ENCODE measurements at places on chromosomes 2 and 18.

DNA sequence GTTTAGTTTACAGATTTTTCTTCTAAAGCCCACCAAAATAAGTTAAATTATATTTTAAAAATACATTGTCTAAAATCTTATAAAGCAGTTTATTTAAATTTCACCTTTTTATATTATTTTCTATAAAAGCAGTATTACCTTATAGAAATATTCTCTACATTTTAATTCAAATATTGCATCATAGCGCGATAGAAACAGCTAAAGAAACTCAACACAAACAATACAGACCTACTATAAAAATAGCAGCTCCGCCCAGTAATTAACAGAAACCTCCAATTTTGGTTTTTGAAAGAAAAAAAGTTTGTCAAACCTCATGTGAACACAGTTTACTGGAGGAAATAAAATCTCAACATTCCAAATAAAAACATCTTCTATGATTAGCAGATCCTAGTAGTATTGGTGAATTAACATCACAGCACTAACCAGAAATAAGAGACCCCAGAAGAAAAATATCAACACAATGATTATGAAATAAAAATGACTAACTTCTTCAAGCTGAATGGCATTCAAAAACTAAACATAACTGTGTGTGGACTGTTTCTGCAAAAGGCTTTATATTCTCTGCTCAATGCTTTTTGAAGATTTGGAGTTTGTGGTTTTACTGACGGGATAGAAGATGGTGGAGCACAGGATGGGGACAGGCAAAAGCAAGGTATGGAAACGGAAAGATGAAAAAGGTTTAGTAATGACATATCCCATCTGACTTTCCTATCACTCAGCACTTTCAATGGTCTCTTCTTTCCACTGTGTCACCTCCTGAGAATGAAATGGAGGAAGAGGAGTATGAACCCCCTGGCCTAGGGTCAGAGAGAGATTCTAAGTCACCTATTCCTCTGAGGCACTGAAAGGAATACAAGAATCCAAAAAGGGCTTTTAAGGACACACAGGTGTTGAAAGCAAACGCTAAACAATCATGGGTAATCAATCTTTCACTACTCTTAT, 17.5 kb downstream of the MAP4K3 start:
- H3K4me1 ChIP-seq, result peaks cover 5% of the 10 kb centered on the region
- H3K27me3 ChIP-seq, result no peaks in the 10 kb centered on the region
- H3K4me3 ChIP-seq, result no peak overlapping the region
- no peak for DNase-seq
- H3K27ac ChIP-seq, result no peak overlapping the region

DNA sequence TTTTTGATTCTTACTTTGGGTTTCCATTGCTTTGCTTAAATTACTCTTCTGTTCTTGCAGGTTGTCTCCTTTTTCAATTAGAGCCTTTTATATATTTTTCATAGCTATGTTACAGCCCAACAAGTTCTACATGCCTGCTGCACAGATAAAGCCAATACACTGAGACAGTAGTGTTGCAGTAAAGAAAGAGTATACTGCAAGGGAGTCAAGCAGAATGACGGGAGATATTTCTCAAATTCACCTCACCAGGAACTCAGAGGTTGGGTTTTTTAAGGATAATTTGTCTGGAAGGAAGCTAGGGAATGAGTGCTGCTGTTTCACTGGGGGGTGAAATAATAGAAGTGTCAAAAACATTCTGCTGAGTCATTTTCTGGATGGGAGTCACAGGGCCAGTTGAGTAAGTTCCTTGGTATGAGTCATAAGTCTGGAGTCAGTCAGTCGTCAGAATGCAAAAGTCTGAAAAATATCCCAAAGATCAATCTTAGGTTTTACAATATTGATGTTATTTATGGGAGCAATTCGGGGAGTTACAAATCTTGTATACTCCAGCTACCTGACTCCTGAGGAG, 193.0 kb upstream of the RGPD4 start:
- H3K27me3 ChIP-seq, result no peaks in the 10 kb centered on the region
- no peak overlapping the region for H3K4me3 ChIP-seq
- no peak overlapping the region for H3K27ac ChIP-seq

- no peak overlapping the region for H3K4me3 ChIP-seq
- no peak overlapping the region for H3K27ac ChIP-seq
- H3K36me3 ChIP-seq, result no peaks in the 10 kb centered on the region
- H3K27me3 ChIP-seq, result no peaks in the 10 kb centered on the region
- no peaks in the 10 kb centered on the region for H3K4me1 ChIP-seq
- DNase-seq, result no peak
Observed at GRCh38 chr18:65706646-65707045, 44.2 kb upstream of the CDH7 start.

DNA sequence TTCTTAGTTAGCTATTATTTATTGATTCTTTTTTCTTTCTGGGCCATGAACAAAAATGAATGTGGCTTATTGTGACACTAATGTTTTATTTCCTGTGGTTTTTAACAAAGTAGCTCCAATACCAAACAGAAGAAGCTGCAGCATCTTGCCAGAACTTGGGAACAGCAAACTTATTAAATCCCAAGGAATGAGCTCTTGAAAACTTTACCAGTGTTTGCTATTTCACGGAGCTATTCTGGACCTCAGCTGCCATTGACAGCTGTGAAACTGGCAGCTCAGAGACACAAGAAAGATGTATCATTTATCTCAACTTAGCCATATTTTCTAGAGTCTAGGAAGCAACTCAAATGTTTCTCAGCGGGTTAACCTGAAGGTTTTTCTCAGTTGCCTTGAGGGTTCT, 91.0 kb upstream of the NEUROD1 start:
- H3K36me3 ChIP-seq, result no peaks in the 10 kb centered on the region
- H3K4me1 ChIP-seq, result no peaks in the 10 kb centered on the region
- no peak overlapping the region for H3K4me3 ChIP-seq
- no peak for DNase-seq
- no peaks in the 10 kb centered on the region for H3K27me3 ChIP-seq
- H3K27ac ChIP-seq, result no peak overlapping the region

DNA sequence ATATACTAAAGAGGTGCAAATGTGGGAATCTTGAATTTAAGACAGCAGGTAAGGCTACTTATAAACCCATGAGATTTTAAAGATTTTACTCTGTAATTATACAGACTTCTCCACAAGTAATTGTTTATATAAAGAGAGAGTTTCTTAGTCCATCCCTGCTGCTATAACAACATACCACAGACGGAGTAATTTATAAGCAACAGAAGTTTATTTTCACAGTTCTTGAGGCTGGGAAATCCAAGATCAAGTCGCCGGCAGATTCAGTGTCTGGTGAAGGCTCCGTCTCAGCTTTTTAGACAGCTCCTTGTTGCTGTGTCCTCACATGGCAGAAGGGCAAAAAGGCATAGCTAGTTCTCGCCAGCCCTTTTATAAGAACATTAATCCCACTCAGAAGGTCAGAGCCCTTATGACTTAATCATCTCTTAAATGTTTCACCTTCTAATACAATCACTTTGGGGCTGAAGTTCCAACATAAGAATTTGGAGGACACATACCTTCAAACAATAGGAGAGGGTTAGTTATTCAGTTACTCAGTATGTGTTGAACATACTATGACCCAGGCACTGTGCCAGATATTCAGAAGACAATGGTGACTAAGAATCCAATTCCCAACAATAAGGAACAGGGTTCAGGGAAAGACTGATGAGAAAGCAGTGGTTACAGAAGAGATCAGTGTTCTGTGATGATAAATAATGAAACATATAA, 466.0 kb downstream of the RIT2 start:
- no peak overlapping the region for H3K27ac ChIP-seq
- no peaks in the 10 kb centered on the region for H3K27me3 ChIP-seq
- H3K4me1 ChIP-seq, result no peaks in the 10 kb centered on the region
- DNase-seq, result no peak
- H3K4me3 ChIP-seq, result no peak overlapping the region

DNA sequence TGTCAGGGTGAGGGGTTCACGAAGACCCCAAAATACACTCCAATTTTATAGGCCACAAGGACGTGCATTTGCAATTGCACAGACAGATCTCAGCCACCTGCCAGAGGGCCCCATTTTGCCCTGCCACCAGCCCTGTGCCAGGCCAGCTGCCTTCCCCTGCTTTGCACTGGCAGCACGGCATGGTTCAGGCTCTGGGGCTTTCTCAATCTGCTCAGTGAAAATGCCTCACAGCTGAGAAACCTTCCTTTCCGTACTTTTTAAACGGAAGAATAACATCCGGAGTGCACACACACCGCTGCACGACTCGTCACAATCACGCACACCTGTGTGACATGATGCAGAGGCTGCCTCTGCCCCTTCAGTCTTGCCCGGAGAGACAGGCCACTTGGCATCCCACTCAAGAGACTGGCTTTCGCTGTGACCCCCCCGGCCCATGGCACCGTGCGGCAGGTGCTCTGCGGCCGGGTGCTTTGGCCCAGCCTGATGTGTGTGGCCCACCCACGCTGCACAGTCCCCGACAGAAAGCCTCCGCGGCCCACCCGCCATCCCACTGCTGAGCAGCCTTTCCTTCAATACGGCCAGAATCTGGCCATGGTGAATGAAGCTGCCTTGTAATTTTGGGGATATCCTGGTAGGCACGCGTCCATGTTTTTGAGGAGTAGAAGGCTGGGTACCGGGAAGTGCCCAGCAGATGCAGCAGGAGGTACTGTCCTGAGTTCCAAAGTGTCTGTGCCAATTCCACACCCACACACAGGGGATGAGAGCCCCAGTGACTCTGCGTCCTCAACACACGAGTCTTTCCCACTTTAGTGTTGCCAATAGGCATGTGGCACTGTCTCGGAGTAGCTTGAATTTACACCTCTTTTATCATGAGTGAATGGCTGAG, 88.8 kb downstream of the USP40 start:
- H3K27ac ChIP-seq, result no peak overlapping the region
- H3K36me3 ChIP-seq, result peaks cover 76% of the 10 kb centered on the region
- peaks cover 3% of the 10 kb centered on the region for H3K4me1 ChIP-seq
- no peak for DNase-seq
- no peak overlapping the region for H3K4me3 ChIP-seq

DNA sequence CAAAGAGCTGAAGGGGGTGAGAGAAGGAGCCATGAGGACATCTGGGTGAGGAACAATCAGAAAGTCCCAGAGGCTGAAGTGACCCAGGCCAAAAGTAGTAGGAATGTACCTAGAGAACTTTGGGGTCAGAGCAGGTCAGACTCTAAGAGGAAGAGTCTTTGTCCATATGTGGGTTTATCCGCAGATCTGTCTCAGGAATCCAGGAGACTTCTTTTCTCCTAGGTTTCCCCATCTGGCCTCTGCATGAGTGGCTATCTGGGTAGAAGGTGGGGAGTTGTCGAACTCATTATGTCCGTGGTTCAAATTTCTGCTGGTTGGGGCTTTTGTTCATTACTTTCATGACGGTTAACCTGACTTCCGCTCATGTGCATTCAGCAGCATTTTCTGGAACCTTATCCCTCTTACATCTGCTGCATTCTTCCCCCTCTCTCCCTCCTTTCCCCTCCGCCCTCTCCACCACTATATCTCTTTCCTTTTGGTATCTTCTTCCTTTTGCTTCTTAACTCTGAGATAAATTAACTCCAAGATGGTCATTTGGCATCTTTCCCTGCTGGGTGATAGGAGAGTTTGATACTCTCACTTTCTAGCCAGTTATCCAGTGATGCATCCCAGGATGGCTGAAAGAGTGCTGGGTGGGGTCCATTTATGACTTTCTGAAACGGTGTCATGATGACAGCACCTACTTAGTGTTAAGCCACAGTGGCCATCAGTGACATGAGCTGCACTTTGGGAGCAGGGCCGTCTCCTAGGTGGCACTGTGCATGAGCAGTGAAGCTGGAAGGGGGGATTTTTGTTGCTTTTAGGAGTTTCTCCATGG, 2.1 kb downstream of the LIPG start:
- H3K36me3 ChIP-seq, result peaks cover 35% of the 10 kb centered on the region
- peak overlapping the region; percentile 82 for H3K4me3 ChIP-seq
- no peak for DNase-seq
- no peak overlapping the region for H3K27ac ChIP-seq

DNA sequence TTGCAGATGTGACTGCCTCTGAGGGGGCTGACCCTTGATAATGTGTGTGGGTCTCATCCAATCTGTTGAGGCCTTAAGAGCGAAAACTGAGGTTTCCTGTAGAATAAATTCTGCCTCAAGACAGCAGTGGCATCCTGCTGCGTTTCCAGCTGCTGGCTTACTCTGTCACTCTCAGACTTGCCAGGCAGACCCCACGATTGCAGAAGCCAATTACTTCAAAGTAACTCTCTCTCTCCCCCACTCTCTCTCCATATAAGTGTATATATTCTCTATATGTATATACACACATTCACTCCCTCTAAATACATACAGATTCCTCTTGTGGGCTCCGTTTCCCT, 152.5 kb upstream of the ALKAL2 start:
- H3K27ac ChIP-seq, result no peak overlapping the region
- H3K4me1 ChIP-seq, result no peaks in the 10 kb centered on the region
- no peaks in the 10 kb centered on the region for H3K36me3 ChIP-seq
- no peak for DNase-seq

GRCh38 chr2:184581391-184581790, 16.9 kb upstream of the ZNF804A start:
- DNase-seq, result no peak
- H3K27me3 ChIP-seq, result no peaks in the 10 kb centered on the region
- H3K4me3 ChIP-seq, result no peak overlapping the region
- H3K36me3 ChIP-seq, result no peaks in the 10 kb centered on the region
- no peaks in the 10 kb centered on the region for H3K4me1 ChIP-seq
- no peak overlapping the region for H3K27ac ChIP-seq

- no peak overlapping the region for H3K4me3 ChIP-seq
- H3K36me3 ChIP-seq, result no peaks in the 10 kb centered on the region
- no peaks in the 10 kb centered on the region for H3K27me3 ChIP-seq
Observed at GRCh38 chr2:233416706-233417105, 62.4 kb downstream of the DGKD start.

DNA sequence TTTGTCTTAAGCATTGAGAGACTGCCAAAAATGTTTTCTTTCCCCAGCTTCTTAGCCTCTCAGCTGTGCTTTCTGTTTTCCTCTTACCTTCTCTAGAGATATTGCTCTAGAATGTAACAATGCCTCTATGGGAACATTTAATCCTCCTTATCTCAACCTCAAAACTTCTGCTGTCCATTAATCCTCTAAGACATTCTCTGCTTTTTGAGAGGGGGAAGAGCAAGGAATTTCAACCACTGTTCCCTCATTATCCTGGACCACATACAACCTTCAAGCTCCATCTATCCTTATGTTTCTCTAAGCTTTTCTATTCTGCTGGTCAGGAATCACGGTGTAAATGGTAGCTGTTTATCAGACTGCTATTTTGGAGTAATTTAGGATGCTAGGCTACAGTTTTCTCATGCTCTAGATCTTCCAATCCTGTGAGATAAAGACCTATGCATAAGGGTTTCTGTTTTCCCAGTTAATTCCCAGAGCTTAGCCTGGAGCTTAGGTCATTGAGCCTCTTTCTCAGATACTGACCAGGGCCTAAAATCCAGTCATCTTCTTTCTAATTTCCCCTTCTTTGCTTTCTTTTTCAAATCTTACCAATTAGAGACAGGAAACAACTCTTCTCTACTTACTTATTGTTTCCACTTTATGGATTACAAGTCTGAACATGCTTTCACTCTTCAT, 282.0 kb downstream of the CALCRL start:
- no peaks in the 10 kb centered on the region for H3K36me3 ChIP-seq
- H3K4me3 ChIP-seq, result no peak overlapping the region
- DNase-seq, result no peak
- H3K27ac ChIP-seq, result no peak overlapping the region
- H3K27me3 ChIP-seq, result no peaks in the 10 kb centered on the region

- no peaks in the 10 kb centered on the region for H3K27me3 ChIP-seq
- peak; percentile 77 for DNase-seq
- H3K36me3 ChIP-seq, result no peaks in the 10 kb centered on the region
- H3K4me3 ChIP-seq, result no peak overlapping the region
- H3K27ac ChIP-seq, result peak overlapping the region; percentile 53
Observed at GRCh38 chr2:237726401-237726830, 72.2 kb upstream of the RBM44 start.

- H3K27me3 ChIP-seq, result no peaks in the 10 kb centered on the region
- no peak for DNase-seq
- H3K4me3 ChIP-seq, result no peak overlapping the region
Observed at GRCh38 chr2:41723526-41723925, 324.3 kb upstream of the PKDCC start.
